ENCODE measurements at places on chromosomes 4 and X.

DNA sequence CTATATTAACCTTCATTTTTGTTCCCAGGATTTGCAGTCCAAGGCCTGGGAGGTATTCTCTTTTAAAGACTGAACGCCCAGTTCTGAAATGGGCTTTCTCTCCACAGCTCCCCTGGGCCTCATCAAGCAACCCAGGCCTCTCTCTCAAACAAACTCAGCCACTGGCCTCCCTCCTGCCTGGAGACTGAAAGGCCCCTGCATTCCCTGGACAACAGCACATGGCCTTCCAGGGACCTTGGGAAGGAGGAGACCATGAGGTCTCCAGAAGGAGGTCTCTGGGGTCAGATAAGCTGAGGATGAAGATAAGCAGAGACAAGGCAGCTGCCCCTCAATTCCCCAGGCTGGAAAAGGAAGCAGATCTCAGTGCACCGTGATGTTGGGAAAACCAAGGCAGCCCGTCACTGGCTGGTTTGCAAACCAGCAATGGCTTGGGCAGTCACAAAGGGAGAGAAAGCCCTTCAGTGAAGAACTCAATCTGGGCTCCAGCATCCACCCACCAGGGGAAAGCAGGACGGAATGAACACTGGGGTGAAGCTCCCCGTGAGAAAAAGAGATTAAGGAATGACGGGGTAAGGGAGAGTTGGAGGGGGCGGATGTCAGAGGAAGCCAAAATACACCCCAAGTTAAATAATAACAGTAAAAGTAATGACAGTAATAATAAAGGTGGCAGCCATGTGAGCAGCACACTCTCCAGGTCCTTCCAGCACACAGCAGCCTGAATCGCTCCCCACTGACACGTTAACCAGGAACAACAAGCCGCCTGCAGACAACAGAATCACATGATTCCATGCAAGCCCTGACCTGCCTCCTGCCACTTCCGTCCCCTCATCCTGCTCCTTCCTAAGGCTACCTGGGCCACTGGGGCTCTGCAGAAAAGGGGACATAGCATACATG is 22.3 kb downstream of the AMOT start:
- DNase-seq: no peak

- no peak for DNase-seq
Measured at GRCh38 chrX:3232262-3232923, 114.1 kb downstream of the MXRA5 start.

DNA sequence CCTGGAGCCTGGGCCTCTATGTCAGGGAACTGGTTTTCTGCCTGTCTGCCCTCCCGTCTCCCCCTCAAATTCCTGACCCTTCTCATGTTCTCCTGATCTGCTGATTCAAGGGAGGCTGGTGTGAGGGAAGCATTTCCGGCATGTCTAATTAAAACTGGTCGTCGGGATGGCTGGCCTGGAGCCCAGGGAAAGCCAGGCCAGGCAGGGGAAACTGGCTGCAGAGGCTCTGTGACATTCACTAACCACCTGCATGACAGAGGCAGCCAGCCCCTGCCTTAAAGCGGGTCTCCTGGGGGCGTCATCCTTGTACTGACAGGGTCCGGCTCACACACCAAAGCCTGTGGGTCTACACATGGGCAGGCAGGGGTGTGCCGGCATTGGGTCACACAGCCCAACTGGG is 35.2 kb downstream of the ABLIM2 start:
- DNase-seq: peak; percentile 53

DNA sequence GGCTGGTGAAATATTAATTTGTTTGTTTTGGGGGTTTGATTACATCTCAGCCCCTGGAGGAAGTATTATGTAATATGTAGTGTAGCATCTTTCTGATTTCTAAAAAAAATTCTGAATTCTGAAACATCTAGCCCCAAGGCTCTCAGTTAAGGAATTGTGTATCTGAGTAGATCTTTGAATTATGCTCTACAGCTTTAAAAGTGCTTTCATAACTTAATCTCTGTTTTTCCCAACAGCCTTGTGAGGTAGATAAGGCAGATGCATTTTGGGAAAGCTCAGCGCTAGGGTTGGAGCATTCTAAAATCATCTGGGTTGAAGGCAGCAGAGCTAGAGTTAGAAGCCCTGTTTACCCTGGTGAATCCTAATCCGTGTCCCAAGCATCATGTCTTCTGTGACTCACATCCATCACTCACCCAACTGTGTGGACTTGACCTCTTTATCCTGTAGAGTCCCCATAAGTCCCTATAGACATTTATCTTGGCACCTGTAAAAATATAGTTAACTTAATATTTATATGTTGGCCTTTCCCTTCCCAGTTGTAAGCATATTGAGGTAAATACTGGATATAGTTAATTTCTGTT is 49.8 kb downstream of the FNIP2 start:
- DNase-seq: no peak

DNA sequence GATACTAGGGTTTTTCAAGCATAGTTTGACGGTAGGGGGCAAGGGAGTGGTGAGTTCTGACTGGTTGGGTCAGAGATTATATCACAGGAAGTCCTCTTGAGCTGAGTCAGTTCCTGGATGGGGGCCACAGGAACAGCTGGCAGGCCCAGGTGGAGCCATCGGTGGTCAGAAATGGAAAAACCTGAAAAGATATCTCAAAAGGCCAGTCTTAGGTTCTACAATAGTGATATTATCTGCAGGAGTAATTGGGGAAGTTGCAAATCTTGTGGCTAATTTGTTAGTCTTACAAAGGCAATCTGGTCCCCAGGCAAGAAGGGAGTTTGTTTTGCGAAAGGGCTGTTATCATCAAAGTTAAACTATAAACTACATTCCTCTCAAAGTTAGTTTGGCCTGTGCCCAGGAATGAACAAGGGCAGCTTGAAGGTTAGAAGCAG is 159.3 kb downstream of the PTCHD1 start:
- DNase-seq: no peak

DNA sequence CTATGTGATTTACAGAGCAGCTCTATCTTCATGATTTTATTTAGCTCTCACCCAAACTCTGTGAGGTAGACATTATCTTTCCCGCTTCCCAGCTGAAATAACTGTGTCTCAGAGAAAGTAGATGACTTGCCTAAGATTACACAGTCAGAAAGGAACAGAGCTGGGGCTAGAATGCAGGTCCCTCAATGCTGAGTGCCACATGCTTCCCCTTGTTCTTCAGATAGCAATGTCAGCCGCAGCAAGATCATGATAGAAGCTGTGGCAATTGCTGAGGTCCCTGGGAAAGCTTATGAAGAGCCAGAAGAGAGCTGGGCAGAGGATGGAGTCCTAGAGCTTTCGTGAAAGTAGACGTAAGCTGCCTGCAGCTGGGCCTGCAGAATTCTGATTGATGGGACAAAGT is 11.1 kb upstream of the GABRE start:
- no peak for DNase-seq

DNA sequence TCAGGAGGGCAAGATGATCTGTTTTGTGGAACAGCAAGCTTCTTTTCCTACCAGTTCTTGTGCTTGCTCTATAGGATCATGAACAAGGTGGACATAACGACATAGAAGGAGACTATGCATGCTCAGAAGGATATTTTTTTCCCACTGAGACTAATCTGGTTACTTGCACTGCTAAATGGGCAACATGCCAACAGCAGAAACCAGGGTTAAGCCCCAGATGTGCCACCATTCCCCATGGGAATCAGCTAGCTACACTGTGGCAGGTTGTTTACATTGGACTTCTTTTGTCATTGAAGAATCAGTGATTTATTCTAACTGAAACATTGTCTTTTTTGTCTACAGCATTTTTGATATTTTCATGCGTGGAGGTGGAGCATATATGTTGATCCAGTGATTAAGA is 165.6 kb downstream of the C4orf33 start:
- DNase-seq: no peak

DNA sequence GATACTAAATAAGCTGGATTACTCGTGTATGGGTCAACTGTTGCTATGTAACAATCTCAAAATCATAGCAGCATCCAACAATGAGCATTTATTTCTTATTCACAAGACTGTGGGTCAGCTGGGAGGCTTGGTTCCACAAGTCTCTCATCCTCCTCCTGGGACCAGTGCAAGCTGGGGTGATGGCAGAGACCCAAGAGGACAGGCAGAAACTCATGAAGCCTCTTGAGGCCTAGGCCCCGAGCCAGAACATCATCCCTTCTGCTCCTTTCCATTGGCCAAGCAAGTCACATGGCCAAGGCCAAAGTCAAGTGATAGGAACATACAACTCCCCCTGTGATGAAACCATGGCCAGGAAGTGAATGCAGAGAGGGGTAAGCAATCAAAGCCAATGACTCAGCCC is 422.1 kb downstream of the BCOR start:
- no peak for DNase-seq

- DNase-seq: no peak
Measured at GRCh38 chr4:41613821-41614220, 75.9 kb downstream of the LIMCH1 start.

- peak; percentile 18 for DNase-seq
Measured at GRCh38 chrX:124217304-124218251, 114.9 kb upstream of the TEX13D start.

DNA sequence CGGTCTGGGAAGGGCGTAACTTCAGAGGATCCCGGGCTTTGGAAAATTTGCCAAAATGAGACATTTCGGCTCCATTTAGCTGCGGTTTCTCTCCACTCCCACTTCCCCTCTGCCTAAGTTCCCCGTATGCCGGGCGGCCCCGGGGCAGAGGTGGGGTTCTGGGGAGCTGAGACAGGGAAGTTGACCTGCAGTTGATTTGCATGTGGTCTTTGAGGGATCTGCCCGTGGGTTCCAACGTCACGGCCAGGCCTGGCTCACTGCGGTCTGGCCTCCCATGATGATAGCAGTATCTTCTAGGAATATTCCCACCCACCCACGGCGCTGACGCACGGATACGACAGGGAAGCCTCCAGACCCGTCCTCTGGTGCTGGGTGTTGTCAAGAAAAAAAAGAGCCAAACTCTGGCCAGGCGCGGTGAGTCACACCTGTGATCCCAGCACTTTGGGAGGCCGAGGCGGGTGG is 27.3 kb upstream of the CRLF2 start:
- DNase-seq: no peak

DNA sequence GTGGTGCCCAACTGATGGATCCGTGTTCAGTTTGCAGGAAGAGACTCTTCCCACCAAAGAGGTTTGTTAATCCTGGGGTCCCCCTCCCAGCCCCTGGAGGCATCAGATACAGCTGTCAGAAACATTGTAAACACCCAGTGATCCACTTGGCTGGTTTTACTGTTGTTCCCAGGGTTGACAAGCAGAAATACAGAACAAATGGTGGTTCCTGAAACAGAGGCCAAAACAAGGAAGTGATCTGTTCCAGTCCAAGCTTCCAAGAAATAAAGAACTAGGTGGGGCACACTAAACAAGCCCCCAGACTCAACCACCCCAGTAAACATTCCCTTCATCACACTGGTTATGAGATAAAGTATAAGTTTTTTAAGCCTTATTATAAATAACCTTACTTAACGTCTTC is 1.4 kb downstream of the TMLHE start:
- DNase-seq: no peak

DNA sequence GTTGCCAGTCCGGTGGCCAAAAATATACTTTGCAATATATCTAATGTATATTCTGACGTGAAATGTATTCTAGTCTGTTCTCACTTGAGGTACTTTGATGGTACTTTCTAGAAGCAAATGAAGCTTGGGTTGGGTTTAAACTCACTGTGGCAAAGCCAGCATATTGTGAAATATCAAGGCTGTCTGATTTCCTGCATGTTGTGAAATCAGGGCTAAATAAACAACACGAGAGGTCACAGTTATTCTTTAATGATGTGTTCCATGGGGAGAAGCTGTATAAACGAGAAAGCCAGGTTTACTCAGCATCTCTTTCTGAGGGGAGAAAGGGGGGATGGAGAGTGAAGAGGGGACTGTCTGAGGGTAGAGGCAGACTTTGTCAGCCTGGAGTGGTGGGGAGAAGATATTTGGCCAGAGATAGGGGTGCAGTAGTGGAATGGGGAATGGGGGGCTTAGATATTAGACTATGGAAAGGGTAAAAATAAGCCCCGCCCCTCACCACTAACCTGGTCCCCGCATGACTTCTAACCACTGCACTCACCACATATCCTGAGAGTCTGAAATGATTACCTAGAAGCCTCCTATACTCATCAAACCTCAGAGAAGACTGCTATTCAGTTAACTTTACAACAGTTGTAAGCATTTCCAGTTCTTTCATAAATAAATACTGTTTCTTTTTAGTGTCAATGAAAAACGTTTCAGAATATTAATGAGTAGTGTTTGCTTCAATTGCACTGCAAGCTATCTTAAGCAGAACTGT is 5.9 kb upstream of the SCARB2 start:
- no peak for DNase-seq

DNA sequence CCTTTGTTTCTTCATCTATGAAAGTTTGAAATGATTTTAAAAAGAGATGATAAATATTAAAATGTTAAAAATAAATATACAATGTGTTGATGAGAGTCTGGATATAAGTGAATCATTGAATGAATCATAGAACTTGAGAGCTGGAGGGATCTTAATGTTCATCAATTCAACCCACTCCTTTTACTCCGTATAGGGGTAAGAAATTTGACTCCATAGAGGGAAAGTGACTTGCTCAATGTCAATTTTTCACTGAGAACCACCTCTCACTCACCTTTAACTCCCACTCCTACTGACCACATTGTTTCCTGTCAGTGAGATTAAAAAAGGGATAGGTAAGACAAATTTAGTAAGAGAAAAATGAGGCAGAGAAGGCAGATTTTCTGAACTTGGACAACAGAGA is 557.2 kb upstream of the GRIA3 start:
- no peak for DNase-seq
